Ammon's horn (tissue), 1 donor: ENCODE measurements at places on chromosomes 4 and X.

DNA sequence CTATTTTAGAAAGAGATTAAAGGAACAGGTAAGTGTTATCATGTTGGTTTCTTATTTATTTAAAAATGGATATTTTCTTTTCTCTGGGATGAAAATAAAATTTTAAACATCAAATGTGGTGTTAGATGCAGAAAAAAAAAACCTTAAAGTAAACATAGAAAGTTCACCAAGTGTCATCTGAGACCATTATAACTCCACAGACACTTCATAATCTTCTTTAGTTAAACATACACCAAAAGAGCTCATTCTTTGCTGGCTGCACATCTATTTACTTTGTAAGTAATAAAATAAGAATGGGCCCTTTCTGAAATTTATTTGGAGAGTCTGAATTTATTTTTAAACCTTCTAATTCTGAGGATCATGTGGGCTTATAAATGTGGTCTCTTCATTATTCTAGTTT, 460.7 kb upstream of the CTSO start:
- no peak for DNase-seq

GRCh38 chr4:160184884-160185283, 1082.0 kb downstream of the RAPGEF2 start:
- peak; percentile 7 for DNase-seq

- DNase-seq, result no peak
Measured at GRCh38 chrX:19956306-19956705, 34.6 kb downstream of the BCLAF3 start.

DNA sequence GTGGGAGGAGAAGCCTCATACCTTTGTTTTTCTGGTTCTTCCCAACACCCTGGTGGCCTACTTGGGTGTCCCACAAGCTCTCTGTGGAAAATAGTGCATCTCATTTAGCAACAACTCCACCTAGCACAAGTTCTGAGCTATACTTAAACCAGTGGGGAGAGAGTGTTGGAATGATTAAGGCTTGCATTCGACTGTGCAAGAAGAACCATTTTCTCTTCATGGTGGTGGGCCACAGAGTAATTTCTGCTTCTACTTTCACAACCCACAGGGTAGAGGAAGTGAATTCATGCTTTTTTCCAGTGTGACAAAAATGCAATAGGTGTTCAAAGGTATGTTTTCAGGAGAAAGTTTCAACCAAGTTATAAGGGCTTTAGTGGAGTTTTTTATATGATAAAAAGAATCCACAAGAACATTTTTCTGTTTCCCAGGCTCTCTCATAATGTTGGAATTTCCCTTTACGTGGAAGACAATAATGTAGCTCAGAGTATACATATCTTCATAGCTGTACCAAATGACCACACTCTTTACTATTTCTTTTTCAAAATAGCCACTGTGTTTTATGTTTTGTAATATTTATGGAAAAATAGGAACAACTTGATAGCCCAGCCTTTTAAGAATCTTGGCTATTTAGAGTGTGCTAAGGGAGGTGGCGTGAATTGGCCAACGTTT, 80.3 kb upstream of the HHIP start:
- DNase-seq, result no peak

- no peak for DNase-seq
Measured at GRCh38 chr4:81634766-81635549, 163.3 kb upstream of the RASGEF1B start.

- DNase-seq, result no peak
Measured at GRCh38 chrX:137550665-137551261, 15.2 kb upstream of the ZIC3 start.

DNA sequence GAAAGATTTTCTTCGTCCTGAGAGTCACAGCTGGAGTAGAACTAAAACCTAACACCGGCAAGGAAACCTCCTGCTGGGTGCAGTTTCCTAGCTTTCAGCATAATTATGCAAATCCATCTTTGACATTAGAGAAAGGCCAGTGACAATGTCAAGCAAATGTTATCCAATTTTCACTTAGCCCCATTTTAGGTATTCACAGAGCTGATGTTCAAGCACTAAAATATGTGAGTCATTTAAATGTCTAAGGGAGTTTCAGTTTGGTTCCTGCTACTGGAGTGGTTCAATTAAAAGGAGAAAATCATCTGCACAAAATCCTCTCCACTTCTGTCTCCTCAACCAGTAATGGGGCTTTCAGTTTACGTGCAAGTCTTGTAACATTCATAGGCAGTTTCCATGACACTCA, 37.1 kb upstream of the AMOT start:
- no peak for DNase-seq

GRCh38 chrX:38857736-38858523, 56.7 kb downstream of the MID1IP1 start:
- no peak for DNase-seq
